ENCODE measurements at places on chromosomes 7 and 10.

DNA sequence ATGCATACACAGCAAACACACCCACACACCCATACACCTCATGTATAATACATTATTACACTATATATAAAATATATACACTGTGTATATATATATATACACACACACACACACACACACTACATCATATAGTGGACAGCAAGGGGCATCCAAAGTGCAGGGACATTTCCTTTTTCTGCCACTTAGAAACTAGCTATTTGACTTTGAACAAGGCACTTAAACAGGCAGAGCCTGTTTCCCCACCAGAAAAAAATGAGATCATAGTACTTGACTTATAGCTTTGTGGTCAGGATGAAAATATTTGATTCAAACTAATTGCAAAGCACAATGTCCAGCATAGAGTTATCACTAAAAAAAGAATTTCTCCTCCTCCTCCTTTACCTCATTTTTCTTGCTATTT, 254.3 kb upstream of the NPVF start:
- no peak for DNase-seq

DNA sequence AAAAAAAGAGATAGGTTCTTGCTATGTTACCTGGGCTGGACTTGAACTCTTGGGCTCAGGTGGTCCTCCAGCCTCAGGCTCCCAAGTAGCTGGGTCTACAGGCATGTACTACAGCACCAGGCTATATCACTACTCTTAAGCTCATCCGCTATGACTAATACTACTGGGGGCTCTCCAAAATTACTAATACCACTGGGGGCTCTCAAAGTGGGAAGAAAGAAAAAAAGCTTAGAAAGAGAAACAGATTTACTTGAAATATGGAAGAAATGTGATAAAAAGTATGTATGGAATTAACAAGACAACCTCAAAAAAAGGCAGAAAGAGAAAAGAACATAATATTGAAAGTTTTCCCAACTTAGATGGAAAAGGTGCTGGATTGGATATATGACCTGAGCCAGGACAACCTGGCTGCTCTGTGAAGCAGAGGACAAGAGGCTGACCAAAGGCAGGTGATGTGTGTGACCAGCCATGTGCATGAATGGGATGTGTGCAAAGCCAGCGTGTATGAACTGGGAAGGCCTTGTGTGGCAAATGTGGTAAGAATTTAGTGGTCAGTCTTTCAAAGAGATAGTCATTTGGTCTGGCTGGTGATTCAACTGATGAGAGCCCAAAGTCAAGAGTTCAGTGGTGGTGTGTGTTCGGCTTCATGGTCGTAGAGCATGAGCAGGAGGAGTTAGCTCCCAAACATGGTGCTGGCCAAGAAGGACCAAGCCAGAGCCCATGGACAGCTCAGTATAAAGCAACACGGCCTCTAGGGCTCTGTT, 232.4 kb upstream of the KLF14 start:
- DNase-seq, result peak; percentile 87

GRCh38 chr7:108660465-108660864, 90.8 kb downstream of the DNAJB9 start:
- peak; percentile 23 for DNase-seq

DNA sequence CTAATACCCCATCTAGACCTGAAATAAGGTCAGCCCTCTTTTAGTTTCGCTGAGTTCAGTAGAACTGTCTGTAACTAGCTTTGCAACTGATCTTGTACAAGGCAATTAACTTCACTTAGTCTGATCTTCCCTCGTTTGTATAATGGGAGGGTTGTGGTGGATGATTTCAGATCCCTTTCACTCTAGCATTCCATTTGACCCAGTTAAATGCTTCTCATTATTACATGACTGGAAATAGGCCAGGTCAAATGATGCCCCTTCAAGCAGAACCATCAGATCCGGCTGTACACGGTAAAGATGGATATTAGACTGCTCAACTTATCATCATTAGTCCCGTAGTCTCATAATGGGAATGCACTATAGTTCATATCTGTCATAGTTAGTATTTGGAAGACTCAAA, 1009.0 kb downstream of the LRMDA start:
- DNase-seq, result no peak

GRCh38 chr10:132727411-132727810, 58.5 kb downstream of the NKX6-2 start:
- DNase-seq, result no peak

- peak; percentile 51 for DNase-seq
Observed at GRCh38 chr7:116232350-116232749, 22.0 kb downstream of the TES start.

DNA sequence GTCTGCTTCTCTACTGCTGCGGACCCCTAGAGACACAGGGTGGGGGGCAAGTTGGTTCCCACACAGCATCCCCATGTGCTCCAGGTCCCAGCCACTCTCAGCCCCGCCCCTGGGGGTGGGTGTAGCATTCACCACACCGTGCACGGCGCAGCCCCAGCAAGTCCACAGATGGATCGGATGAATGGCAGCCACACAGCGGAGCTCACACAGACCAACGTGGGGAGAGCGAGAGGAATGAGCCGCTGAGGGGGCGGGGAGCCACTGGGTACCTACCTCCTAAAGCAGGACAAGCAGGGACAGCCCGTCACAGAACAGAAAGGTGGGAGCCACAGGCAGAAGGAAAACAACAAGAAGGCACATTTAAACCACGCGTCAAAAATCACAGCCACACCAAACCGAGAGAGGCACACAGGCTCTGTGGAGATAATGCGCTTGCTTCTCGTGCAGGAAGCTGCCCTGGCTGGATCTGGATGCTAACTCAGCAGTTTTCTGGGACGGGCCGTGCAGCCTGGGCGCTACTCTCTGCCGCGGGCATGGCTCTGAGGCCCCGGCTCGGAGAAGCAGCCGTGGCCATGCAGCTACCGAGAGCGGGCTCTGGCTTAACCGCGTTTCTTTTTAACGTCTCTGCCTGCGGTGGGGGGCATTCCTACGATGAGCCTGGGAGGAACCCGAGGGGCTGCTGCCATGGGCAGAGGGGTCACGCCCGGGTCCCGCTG, 102.5 kb downstream of the CYTH3 start:
- no peak for DNase-seq

DNA sequence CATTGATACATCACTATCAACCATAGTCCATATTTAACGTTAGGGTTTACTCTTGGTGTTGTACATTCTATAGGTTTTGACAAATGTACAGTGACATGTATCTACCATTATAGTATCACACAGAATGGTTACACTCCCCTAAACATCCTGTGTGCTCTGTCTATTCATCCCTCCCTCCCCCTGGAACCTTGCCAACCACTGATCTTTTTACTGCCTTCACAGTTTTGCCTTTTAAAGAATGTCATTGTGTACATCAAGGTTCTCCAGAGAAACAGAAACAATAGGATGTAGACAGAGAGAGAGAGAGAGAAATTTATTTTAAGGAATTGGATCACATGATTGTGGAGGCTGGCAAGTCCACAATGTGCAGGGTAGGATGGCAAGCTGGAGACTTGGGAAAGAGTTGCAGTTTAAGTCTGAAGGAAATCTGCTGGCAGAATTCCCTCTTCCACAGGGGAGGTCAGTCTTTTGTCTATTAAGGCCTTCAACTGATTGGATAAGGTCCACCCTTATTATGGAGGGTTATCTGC, 45.1 kb upstream of the CCNJ start:
- DNase-seq, result no peak

DNA sequence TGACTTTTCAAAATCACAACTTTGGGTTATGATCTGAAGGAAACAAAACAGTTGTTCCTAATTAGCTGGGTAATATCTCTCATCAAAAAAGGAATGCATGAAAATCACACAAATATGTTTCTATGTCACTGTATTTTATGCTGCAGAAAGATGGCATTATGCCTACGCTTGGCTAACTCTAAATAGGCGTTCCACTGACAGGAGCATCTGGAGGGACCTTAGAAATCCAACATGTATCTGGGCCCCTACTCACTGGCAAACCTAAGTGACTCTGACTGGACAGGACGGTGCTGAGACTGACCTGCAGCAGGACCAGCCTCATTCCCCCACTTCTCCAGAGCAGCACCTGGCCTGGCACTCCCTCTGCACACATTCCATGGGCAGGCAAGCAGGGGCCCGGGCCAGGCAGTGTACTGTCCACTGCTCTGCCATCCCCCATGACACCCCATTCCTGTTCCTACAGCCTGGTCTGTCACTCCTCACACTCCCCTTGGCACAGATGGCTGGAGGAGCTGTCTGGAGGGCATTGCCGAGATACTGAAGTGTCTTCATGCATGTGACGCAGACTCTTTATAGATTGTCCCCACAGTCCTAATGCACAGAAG, 2.6 kb upstream of the MYL7 start:
- DNase-seq, result no peak

DNA sequence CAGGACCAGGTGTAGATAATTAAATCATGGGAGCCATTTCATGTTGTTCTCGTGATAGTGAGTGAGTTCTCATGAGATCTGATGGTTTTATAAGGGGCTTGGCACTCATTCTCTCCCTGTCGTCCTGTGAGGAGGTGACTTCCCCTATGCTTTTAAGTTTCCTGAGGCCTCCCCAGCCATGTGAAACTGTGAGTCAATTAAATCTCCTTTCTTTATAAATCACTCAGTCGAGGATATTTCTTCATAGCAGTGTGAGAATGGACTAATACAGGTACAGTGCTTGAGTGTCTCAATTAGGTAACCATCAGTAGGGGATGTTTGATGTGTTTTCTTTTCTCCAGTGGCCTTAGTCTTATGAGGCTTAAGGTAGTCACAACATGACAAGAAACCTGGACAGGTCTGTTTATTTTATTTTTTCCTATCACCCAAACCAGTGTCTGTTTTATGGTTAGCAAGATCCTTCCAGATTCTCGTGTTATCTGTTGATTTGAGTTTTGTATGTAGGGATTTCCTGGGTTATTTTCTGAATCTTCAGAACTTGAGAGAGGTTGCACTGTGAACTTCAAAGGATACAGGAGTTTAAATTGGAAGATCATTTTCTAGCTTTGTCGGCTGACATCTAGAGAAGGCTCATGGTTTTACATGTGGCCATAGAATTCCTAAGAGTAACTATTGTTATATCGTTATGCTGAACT, 32.1 kb downstream of the UMAD1 start:
- no peak for DNase-seq

- no peak for DNase-seq
Observed at GRCh38 chr7:27616914-27617548, 45.7 kb downstream of the HIBADH start.

- DNase-seq, result no peak
Observed at GRCh38 chr7:153939177-153939576, 113.0 kb upstream of the DPP6 start.

- no peak for DNase-seq
Observed at GRCh38 chr10:22643116-22643515, 71.3 kb downstream of the PIP4K2A start.

- DNase-seq, result peak; percentile 66
Observed at GRCh38 chr10:32379318-32379949, 32.5 kb upstream of the EPC1 start.

DNA sequence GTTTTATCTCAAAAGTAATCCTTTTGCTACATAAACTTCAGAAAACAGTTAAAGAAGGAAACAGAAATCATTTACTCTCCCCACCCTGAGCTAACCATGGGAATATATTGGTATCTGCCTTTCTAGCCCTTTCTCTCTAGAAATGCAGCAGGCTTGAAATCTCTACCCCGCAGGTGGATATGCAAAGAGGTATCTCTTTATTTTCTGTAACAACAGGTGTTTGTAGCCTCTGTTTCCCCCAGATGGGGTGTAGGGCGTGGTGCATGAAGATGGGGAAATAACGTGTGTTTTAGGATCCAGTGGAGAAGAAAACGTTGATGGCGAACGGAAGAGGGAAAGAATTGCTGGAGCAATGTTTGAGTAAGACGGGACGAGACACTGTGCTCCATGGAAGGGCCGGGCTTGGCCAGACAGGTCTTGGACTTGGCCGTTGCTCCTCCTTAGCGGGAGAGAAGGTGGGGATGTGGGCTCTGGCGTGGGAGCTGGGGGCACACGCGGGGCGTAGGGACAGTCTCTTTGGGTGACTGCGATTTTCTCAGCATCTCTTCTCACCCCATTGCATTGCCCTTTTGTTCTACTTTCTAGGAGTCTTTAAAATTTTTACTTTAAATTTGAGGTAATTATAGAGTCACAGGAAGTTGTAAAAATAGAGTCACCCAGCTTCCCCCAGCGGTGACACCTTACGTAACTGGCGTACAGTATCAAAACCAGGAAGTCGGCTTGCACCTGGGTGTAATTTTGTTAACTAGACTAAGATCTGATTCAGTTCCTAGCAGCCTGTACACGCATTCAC, 82.9 kb downstream of the ELFN1 start:
- no peak for DNase-seq

DNA sequence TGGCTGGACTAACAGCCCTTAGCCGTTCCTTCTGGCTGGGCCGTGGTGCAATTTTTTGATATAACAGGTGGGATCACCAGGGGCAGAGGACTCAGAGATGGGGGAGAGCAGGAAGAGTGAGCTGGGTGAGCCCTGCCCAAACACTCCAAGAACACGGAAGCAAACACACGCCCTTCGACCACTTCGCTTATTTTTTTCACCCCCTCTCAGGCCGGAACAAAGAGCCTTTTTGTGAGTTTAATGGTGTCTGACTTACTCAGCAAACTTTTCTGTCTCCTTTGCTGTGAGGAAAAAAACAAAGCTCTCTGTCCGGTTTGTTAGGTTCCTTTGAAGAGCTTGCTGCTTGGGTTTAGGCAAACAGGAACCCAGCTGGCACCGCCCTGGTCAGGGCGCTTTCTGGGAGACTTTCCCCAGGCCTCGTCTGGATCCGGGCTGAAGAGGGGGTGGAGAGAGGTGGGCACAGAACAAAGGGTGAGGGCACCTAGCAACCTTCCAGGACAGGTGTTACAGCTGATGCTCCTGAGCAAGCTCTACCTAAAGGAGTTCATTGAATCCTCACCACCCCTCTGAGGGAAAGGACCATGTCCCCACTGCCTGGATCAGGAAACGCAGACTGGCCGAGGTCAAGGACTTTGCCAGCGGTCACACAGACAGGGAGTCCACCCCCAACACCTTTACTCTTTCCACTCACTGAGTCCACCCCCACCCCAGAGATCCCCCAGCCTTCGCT, 23.3 kb downstream of the CALML3 start:
- DNase-seq, result no peak

DNA sequence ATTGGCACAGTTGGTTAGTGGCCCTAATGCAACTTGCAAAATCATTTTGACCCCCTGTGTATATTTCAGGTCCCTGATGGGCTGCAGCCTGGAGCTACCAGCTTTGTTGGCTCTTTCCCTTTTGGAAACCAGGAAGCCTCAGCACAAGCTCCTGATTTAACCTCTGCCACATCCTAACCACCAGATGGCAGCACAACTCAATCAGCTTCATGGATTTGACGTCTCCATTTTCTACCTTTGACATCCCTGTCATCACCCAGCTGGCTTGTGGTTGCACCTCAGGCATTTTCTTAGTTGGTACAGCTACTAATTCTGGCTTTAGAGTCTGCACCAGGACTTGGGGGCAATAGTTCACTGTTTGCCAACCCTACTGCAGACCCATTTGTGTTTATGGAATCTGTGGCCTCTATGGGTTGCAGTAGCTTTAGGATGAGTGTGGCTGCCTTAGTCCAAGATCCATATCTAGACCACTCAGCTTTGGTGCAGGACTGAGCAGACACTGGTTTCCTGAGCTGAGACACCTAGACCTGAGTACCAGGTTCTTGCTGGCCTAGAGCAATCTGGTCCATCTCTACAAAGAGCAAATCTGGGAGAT, 456.2 kb downstream of the REEP3 start:
- DNase-seq, result peak; percentile 44

All from fibroblast of skin of right biceps (primary cell).